Ecto neural progenitor cell (in vitro differentiated cells): ENCODE measurements at places on chromosomes 3 and 15.

DNA sequence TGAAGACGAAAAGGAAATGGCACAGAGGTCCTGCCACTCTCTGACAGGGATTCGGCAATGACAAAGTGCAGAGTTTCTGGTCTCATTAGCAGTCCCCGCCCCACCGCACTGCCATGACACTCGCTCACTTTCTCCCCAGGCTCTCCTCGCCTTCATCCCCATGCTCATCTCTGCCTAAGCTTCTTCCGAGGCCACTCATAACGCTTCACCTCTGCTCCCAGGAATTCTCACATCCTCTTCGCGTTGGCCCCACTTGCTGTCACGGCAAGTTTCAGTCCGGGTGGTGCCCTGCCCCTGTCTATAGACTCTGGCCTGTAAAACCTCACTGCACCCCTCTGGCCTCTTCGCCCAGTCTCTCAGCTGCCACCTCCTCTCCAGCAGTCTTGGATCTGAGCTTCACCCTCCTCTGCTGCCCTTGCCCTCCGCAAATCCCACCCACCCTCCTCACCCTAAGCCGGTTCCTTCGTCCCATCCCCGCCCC is 654 bp downstream of the RUBCN start:
- DNase-seq = no peak

GRCh38 chr3:124174910-124175874 is 183.3 kb upstream of the ROPN1 start:
- no peak for DNase-seq

DNA sequence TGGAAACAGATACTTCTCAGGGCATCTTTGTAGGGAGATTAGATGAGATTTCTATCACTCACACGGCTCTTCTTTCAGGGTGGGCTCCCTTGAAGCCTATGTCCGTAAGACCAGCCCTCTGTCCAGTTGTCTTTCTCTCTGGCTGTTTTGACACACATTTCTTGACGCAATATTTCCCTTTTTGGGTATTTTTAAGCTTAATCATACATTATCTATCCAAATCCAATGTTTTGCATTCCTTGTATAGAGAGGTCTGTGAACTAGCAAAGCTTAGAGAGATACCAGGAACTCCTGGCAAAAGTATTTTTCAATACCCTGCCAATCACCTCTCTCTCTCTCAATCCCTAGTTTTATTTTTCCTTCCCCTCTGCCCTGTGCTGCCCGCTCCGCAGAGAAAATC is 79.3 kb downstream of the EOMES start:
- DNase-seq = no peak

DNA sequence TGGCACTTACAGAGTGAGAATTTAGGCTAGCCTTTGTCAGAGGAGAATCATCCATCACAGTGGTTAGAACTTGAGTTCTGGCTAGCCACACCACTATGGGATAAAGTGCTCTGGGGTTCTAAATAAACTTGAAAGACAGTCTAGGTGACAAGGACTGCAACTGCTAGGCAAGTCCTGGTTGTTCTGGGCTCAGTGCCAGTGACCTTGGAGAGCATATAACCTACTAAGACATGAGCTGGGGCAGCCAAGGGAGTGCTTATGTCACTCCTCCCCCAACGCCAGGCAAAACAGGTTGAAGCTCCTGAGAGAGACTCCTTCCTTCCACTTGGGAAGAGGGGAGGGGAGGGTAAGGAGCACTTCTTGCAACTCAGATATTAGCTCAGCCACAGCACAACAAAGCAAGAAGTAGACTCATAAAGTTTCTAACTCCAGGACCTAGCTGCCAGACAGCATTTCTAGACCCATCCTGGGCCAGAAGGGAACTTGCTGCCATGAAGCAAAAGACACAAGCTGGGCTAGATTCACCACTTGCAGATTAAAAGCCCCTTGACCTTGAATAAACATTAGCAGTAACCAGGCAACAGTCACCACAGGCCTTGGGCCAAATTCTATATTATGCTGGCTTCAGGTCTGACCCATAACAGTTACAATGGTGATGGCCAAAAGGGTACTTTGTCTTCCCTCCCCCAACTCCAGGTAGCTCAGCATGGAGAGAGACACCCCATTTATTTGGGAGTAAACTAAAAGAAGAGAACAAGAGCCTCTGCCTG is 963.7 kb downstream of the PLOD2 start:
- DNase-seq = no peak
